ENCODE measurements at places on chromosomes 1 and 21.

- DNase-seq: no peak
These were observed 20.5 kb upstream of the NRDC start for GRCh38 chr1:51899022-51899421.

DNA sequence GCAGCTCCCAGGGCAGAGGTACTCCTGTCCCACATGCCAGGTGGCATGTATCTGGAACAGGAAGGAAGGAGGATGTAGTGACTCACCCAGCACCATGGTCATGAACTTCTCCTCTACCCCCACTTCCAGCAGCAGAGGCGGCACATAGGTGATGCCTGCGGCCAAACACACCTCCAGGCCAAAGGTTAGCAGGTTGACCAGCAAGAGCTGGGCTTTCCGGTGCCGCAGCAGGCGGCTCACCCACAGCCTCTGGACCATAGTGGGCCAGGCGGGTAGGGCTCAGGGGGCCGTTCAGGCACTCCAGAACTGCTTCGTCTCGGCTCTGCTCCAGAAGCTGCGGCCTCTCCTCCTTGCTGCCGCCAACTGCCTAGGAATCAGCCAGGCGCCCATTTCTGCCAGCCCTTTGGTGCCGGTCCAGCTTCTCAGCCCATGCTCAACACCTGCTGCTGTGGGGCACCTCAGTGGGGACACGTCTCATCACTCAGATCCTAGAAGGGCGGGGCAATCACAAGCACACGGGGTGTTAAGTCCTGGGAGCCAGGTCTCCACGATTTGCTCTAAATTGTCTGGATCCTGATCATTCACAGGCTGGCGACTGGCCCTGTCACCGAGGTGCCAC lies 15.8 kb downstream of the SLC45A3 start:
- DNase-seq: no peak

GRCh38 chr1:19096036-19096833 lies 113.8 kb downstream of the UBR4 start:
- no peak for DNase-seq

GRCh38 chr1:209609041-209609790 lies 25.7 kb downstream of the CAMK1G start:
- DNase-seq: no peak

Data from stimulated activated CD4-positive, alpha-beta T cell treated with anti-CD3 and anti-CD28 coated beads, Interleukin-2, amount 100 ng/mL, for 48 hours (primary cell).